ENCODE measurements at places on chromosomes 16 and 17.

DNA sequence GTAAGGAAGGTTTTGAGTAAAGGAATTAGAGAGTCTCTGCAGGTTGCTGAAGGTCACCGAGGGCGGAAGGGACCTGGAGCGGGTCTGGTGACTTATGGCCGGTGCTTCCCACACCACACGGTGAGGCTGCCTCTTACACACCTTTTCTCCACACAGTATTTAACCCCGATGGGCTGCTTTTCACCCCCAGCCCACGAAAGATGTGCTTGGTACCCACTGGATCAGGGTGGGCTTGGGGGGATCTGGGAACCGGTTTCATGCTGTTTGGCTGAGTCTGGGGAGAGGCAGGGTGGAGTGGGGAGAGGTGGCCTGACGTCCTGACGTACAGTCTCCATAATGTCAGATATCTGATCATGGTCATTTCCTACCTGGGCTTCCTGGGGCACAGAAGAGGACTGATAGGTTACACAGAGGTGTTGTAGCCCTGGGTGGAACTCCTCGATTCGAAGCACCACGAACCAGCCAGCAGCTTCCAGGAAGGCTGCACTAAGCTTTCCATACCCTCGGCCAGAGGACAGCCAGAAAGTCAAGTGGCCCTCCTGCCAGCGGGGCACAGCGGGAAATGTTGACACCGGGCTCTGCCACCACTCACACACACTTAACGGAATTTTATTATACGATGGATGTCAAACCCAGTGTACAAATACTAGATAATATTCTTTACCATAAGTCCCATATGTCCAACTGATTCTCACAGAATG lies 34.0 kb downstream of the OR1D5 start:
- DNase-seq: no peak

DNA sequence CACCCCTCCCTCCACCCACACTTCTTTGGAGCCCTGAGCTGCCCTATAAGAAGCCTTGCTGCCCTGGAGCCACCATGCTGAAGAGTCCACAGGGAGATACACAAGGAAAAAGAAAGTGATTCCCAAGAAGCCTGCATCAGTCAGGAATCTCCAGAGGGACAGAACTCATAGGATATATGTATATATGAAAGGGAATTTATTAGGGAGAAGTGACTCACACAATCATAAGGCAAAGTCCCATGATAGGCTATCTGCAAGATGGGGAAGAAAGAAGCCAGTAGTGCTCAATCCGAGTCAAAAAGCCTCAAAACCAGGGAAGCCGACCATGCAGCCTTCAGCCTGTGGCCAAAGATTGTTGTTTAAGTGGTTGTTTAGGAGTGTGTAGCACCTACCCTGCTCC lies 87.9 kb downstream of the TMEM114 start:
- no peak for DNase-seq

DNA sequence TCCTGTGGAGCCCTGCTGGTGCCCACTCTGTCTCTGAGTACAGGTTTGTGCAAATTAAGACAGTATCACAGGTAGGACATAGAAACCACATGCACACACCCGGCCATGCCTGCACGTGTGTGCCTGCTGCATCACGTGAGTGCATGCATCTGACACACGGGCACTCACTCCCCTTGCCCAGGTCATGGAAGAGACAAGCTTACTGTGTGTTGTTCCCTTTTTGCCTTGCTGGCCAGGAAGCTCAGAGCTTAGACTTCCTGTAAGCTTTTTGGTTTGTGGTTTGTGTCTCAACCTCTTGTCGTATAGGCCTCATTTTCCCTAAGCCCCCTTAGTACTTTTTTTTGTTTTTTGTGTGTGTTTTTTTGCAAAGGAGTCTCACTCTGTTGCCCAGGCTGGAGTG lies 25.0 kb downstream of the ZNF469 start:
- no peak for DNase-seq

DNA sequence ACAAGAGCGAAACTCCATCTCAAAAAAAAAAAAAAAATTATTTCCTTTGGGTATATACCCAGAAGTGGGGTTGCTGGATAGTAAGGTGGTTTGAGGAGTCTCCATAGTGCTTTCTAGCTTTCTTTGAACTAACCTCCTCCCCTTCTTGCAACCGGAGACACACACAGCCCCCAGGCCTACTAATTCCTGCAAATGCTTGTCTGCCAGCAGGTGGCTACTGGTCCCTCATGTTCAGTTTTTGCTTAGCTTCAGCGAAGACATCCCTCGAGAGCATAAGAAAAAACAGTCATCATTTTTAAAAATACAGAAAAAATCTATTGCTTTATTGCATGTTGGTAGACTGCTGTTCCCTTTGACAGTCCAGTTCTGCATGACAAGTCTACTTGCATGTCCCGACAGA lies 439.0 kb downstream of the UTP18 start:
- DNase-seq: no peak

- no peak for DNase-seq
Observed at GRCh38 chr17:72576289-72576759, 455.5 kb downstream of the SOX9 start.

- no peak for DNase-seq
Observed at GRCh38 chr16:35732046-35732810, 2272.8 kb downstream of the TP53TG3F start.

GRCh38 chr16:11254913-11255736 lies 879 bp downstream of the SOCS1 start:
- peak; percentile 36 for DNase-seq

DNA sequence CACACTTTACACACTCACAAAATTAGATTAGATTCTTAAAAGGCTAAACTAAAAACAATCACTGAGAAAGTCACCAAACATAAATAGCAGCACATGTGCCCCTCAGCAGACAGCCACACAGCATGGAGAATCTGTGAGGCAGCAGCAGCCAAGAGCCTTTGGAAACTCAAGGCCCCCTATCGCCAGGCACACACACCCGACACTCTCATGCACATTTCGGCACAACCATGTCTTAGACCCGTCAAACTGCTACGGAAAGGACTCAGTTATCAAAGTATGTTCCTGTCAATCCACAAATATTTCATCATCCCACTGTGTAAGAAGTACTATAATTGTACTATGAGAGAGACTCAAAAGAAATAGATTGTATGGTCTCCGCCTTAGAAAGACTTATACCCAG lies 20.9 kb downstream of the UBE2O start:
- no peak for DNase-seq

DNA sequence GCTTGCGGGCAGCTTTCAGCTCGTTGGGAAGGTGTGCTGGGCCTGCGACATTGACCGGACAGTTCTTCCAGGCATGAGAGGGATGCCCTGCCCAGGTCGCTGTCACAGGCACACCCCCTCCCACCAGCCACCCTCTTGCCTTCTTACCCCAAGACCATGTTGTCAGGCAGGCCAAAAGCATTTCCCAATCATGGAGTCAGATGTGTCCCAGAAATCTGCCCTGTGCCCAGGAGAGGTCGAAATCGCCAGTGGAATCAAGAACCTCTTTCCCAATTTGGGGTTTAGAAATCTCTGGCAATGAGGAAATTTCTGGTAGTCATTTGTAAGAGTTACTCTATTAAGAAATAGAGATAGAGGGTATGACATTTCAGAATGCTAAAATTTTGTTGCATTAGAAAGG lies 177.1 kb downstream of the RAB11FIP4 start:
- DNase-seq: peak; percentile 62

DNA sequence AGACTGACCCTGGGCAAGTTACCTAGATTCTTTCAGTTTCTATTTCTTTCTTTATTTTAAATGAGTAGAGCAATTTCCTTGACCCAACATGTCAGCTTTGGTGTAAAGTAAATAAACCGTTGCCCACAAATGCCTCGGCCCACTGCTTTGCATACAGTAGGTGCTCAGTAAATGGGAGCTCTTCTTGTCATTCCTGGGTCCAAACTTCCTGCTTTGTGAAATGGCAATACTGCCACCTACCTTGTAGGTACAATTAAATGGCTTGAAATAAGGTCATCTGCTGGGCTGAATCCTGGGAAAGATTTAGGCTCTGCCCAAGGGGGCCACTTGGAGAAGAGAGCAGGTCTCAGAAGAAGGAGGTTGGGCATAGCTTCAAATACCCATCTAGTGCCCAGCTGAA lies 253.0 kb downstream of the HS3ST3B1 start:
- no peak for DNase-seq

- no peak for DNase-seq
Observed at GRCh38 chr17:42571435-42572225, 4.7 kb downstream of the MLX start.

GRCh38 chr17:14331982-14332298 lies 31.1 kb downstream of the HS3ST3B1 start:
- DNase-seq: no peak

- no peak for DNase-seq
Observed at GRCh38 chr17:58210922-58211321, 8.1 kb downstream of the MKS1 start.

DNA sequence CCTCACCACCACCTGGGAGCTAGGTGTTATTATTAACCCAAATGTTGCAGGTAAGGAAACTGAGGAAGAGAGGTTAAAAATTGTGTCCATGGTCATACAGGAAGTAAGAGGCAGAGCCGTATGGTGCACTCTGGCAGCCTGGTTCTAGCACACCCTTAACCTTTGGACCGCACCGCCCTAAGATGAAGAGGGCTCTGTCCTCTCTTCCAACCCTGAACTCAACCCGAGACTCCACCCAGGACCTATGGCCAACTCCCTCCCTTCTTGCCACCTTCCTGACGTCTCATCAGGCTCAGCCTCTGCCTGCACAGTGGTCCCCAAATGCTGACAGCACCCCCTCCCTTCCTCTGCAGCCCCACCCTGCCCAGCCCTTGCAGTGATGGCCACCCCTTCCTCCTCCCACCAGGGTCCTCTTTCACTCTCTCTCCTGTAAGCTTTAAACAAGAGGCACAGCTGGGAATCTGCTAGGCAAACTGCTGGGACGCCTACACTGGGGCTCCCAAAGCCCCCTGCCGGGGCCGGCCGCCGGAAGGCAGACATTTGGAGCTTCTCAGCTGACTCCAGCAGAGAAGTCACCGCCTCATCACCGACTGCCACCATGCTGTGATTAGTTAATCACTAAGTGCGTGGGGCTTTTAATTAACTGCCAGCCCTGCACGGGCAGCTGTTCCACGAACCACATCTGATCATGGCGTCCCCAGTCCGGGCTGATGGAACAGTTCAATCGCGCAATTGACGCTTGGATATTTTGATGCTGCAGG lies 16.7 kb upstream of the C16orf78 start:
- DNase-seq: no peak

DNA sequence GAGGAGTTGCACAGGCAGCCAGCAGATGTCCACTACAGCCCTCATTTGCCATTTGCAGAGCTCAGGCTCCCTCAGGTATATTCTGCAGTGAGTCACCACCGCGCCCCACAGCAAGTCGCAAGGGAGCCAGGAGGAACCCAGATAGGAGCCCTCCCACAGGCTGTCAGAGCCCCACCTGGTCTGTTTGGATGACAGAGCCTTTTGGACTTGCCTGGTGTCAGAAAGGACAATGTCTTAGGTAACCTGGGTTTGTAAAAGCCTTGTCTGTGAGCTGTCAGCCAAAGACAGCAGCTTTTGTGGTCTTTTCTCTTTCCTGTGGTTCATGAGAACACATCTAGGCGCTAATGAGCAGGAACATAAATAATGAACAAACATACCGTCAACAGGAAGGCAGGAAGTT lies 70.9 kb downstream of the GNAO1 start:
- DNase-seq: no peak

DNA sequence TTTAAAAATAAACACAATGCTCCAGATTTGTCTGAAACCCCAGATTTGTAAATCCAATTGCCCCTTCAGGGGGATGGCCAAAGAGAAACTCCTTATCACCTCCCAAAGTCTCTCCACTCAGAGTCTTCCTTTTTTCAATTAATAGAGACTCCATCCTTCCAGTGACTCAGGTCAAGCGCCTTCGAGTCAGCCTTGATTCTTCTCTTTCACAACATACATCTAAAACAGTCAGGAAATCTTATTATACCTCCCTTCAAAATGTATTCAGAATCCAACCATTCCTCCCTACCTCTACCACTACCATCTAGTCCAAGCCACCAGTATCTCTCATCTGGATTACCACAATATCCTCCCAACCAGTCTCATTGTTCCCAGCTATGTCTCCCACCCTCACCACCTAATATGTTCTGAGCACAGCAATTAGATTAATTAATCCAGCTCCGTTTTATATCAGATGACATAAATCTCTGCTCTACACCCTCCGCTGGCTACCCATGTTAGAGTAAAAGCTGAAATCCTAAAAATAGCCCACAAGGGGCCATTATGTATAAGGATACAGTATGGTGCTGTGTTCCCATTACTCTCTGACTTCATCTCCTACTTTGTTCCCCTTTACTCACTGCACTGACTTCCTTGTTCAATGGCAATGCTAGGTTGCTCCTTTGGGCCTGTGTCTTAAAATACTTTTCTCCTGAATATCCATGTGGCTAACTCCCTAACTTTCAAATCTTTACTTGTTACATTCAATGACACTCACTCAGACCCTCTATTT lies 11.8 kb downstream of the SIAH1 start:
- no peak for DNase-seq

GRCh38 chr16:2865651-2866050 lies 7.7 kb upstream of the PRSS22 start:
- DNase-seq: no peak

GRCh38 chr17:74485022-74485743 lies 18.7 kb downstream of the CD300A start:
- DNase-seq: no peak

DNA sequence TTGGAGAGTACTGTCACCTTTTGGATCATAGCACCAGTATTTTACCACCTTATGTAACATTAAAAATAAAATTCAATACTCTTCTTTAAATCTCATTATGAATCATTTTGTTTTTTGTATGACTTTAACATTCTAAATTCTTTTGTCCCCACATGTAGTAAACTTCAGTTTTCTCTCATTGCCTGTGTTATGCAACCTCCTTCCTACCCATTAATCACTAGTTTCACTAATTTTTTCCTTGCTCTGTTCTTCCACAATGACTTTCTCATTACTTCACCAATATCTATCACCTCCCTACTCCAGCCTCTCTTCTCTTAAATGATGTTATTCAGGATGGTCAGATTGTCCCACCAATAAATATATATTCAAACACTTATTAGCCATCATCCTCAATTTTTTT lies 68.7 kb downstream of the TTC19 start:
- DNase-seq: peak; percentile 25

GRCh38 chr16:4381935-4382794 lies 10.5 kb downstream of the VASN start:
- DNase-seq: no peak

GRCh38 chr16:61590577-61590976 lies 445.7 kb downstream of the CDH8 start:
- no peak for DNase-seq
